Pancreas (tissue), 10 donors: ENCODE measurements at places on chromosomes 2 and 18. TPM values are rescaled to one million over a fixed set of nuclear protein-coding genes. Genes with fewer than 3 reads are reported as not detected.
A peak's percentile ranks its signal among the peaks of the same experiment; 100 is the strongest.

Gene DSG2
- 46.6 TPM for total RNA-seq

GRCh38 chr2:121159291-121160071, 125.5 kb downstream of the TFCP2L1 start:
- no peaks in the 10 kb centered on the region for H3K27me3 ChIP-seq
- no peak overlapping the region for H3K4me3 ChIP-seq
- no peak for DNase-seq
- no peak overlapping the region for H3K27ac ChIP-seq

DNA sequence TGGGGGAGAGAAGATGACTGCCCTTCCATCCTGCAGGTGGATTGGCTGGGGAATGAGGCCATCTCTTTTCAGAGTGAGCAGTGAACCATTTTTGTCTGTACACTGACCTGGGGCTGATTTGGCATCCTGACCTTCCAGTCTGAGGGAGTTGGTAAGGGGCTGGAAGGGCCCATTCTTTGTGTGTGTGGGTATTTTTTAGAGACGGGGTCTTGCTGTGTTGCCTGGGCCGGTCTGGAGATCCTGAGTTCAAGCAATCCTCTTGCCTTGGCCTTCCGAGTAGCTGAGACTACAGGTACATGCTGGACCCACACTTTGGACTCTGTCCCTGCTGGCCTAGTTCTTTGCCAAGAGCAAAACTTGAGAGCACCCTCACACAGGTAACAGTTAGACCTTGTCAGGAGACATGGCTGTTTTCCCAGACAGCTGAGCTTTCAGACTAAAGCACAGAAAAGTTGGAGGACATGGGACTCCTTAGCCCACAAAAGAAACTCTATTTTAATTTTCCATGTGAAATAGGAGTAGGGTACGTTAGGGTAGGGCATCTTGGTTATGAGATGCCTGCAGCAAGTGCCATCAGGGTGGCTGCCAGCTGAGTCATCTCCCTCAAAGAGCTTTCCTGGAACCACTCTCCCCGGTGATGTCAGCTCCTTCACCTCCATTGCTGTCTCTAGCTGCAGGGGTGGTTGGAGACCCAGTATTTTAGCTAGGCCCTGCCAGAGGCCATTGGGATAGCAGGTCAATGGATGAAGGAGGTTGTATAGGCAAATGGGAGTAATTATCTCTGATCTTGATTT, 60.7 kb downstream of the DGKD start:
- no peak for DNase-seq
- H3K27ac ChIP-seq: no peak overlapping the region
- H3K27me3 ChIP-seq: no peaks in the 10 kb centered on the region
- no peak overlapping the region for H3K4me3 ChIP-seq
- H3K4me1 ChIP-seq: peaks cover 22% of the 10 kb centered on the region

Gene LRRC30
- total RNA-seq: not detected

DNA sequence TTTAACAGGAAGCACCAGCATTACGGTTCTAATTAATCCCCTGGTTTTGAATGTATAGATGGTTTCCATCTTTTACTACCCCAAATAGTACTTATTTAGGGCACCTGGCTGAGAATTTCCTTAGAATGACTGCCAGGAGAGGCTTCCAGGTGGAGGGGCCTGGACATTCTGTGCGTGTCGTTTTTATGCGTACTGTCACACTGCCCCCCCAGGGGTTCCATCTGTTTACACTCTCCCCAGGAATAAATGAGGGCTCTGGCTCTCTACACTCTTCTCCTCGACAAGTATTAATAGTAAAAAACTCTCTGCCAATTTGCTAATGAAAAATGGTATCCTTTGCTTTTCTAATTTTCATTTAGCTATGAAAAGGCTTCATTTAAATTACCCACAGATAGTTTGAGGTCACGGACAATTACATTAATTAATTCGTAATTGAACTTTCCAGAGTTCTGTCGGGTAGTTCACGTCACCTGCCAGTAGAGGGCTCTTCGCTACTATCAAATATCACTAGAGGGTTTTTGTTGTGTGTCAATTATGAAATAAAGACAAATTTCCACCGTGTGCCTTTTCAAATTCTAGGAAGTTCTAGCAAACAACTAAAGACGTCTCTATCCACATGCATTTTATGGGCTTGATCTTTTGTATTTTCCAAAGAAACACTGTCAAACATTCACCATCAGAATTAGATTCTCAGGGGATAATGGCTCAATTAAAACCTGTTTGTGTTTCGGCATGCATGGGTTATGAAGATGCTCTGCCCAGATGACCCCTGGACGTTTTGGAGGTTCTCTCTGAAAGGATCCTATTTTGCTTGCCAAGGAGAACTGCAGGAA, 88.8 kb upstream of the ASB18 start:
- no peaks in the 10 kb centered on the region for H3K27me3 ChIP-seq
- H3K4me1 ChIP-seq: no peaks in the 10 kb centered on the region
- H3K36me3 ChIP-seq: no peaks in the 10 kb centered on the region
- H3K27ac ChIP-seq: no peak overlapping the region

DNA sequence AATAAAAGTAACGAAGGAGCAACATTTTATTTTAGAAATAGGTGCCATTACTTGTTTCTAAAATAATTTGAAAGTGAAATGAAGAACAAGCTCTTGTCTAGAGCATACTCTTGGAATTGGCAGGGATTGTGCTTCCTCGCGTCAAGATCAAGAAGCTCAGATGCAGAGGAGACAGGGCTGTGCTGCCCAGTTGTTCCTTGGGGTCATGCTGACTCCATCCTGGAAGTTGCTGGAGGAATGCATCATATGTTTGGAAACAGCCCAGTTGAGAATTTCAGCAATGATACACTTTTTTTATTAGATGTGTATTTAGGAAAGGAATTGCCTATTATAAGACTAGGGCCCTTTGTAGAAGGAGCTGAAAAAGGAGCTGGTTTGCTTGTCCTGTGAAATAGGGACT, 17.2 kb downstream of the LTBP1 start:
- H3K27ac ChIP-seq: no peak overlapping the region
- no peaks in the 10 kb centered on the region for H3K27me3 ChIP-seq
- no peak for DNase-seq
- no peaks in the 10 kb centered on the region for H3K36me3 ChIP-seq

DNA sequence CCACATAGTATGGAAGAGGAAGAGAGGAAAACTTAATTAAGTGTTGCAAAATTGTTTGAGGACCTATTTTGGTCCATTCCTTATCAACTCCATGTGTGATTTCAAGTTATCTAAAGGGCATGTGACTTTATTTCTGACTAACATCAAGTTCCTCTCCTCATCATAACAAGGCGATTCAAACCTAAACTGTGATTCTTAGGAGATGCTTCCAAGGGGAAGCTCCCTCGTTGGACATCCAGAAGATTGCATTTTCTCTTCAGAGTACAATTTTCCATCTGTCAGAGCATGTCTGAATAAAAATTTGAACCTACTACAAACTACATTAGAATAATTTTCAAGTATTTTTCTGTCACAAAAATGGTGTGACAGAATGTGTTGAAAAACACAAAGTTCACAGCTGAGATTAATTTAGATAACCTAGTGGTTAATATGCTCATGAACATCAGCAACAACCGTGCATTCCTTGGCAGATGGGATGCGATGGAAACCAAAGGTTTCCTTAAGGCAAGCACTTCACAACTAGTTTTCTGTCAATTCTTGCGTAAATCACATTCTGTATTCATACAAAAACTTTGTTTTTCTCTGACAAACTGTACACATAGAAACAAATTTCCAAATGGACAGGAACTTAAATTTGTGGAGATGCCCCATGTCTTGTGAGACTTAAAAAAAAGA, 4.2 kb downstream of the SFT2D3 start:
- peaks cover 16% of the 10 kb centered on the region for H3K4me1 ChIP-seq
- no peaks in the 10 kb centered on the region for H3K27me3 ChIP-seq
- no peak overlapping the region for H3K4me3 ChIP-seq
- H3K36me3 ChIP-seq: no peaks in the 10 kb centered on the region
- H3K27ac ChIP-seq: no peak overlapping the region

Gene HOXD13
- not detected for total RNA-seq

GRCh38 chr2:196286821-196287220, 115.4 kb upstream of the STK17B start:
- H3K4me1 ChIP-seq: peaks cover 14% of the 10 kb centered on the region
- no peak overlapping the region for H3K27ac ChIP-seq
- no peaks in the 10 kb centered on the region for H3K36me3 ChIP-seq
- DNase-seq: no peak
- H3K4me3 ChIP-seq: no peak overlapping the region

Gene SOS1
- 10.9 TPM for total RNA-seq

Gene RFTN2
- 1.6 TPM for total RNA-seq

Gene RBBP8
- 20.9 TPM for total RNA-seq

GRCh38 chr2:230443541-230443940, 27.5 kb downstream of the SP100 start:
- H3K27me3 ChIP-seq: no peaks in the 10 kb centered on the region
- no peaks in the 10 kb centered on the region for H3K36me3 ChIP-seq
- no peaks in the 10 kb centered on the region for H3K4me1 ChIP-seq
- no peak overlapping the region for H3K4me3 ChIP-seq
- no peak for DNase-seq

Gene HOXD12
- not detected for total RNA-seq

Gene MYO5B
- 15.2 TPM for total RNA-seq

Gene LRATD1
- 4.8 TPM for total RNA-seq

GRCh38 chr18:43271593-43272432, 5.5 kb downstream of the SYT4 start:
- H3K27me3 ChIP-seq: no peaks in the 10 kb centered on the region
- no peaks in the 10 kb centered on the region for H3K36me3 ChIP-seq
- no peaks in the 10 kb centered on the region for H3K4me1 ChIP-seq
- no peak overlapping the region for H3K27ac ChIP-seq
- H3K4me3 ChIP-seq: no peak overlapping the region

DNA sequence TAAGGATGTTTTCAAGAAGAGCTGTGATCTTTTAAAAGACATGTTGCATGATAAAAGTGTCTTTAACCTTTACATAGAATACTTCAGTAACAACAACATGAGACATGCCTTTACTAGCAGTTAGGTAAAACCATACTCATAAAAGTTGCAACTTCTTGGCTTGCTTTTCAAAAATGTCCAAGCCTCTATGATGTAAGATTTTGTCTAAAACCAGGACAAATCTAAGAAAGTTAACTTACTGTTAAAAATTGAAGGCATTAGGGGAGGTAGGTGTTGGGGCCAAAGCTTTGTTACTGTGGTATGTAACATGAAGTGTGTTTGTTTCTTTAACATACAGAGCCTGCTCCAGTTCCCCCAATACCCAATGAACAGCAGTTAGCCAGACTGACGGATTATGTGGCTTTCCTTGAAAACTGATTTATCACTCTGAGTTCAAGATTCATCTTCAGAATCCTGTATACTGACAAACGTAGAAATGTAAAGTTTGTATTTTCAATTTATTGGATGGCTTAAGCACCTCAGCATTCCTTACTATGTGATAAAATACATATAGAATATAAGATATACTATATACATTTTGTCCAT, 11.7 kb downstream of the COPS8 start:
- H3K27ac ChIP-seq: no peak overlapping the region
- no peaks in the 10 kb centered on the region for H3K27me3 ChIP-seq
- no peak overlapping the region for H3K4me3 ChIP-seq
- H3K4me1 ChIP-seq: no peaks in the 10 kb centered on the region
- no peak for DNase-seq

Gene USP34
- total RNA-seq: 30.0 TPM

DNA sequence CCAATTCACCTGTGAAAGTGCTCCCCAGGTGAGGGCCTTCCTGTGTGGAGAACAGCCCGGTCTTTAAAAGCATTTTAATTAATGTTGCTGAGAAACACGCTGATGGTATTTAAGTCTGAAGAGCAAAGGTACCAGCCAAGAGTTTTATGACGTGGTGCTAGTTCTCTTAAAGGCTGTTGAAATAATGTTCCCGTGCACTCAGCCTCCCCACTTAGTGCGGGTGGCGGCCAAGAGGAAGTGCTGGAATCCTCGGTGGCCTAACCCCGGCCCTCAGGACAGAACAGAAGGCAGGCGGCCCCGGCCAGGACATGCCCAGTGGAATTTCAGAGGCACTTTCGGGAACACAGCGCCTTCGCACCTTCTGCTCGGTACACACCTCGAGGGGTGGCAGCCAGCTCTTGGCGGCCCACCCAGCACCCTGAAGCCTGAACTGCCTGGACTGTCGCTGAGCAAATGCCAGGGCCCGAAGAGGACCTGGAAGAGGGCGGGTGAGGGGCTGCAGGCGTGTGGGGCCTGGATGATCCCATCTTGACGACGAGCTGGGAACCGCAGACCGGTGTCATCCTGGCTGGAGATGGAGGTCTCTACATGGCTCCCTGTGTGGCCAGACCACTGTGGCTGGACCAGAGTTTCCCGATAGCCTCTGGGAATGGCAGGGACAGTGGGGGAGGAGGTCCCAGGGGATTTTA, 142.9 kb downstream of the ASB1 start:
- no peak for DNase-seq
- no peak overlapping the region for H3K27ac ChIP-seq
- no peaks in the 10 kb centered on the region for H3K4me1 ChIP-seq
- no peak overlapping the region for H3K4me3 ChIP-seq
- no peaks in the 10 kb centered on the region for H3K27me3 ChIP-seq

Gene NPPC
- total RNA-seq: not detected

Gene MDH1B
- 0.47 TPM for total RNA-seq

Gene RFX8
- total RNA-seq: not detected

DNA sequence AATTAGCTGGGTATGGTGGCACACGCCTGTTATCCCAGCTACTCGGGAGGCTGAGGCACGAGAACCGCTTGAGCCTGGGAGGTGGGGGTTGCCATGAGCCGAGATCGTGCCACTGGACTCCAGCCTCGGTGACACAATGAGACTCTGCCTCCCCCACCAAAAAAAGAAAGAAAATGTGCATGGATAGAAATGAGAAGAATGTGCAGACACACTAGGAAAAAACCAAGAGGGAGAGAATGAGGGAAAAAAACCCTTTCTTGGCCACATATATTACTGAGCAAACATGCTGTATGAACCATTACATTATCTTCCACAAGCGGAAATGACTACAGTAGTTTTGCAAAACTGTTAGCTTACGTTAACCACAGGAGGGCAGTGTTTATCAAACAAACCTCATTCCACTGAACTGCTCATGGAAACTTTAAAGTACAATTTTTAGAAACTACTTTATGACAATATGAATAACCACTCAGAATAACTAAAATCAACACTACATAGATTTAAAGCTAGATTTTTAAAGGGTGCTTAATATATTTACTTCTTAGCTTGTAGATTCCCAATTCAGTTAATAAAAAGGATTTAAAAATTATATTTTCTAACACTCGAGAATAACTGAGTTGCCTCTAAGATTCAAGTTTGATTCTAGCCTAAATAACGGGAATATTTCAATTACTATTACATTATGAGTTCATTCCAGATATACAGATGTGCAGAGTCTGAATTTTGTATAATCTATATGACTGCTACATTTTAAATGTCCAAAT, 26.4 kb downstream of the ASXL2 start:
- H3K27ac ChIP-seq: no peak overlapping the region
- no peaks in the 10 kb centered on the region for H3K4me1 ChIP-seq
- H3K36me3 ChIP-seq: no peaks in the 10 kb centered on the region

GRCh38 chr2:25215948-25216679, 47.7 kb upstream of the POMC start:
- no peaks in the 10 kb centered on the region for H3K27me3 ChIP-seq
- no peaks in the 10 kb centered on the region for H3K36me3 ChIP-seq
- H3K27ac ChIP-seq: peak overlapping the region; percentile 60
- H3K4me1 ChIP-seq: peaks cover 5% of the 10 kb centered on the region
- H3K4me3 ChIP-seq: peak overlapping the region; percentile 50

GRCh38 chr2:237467447-237468179, 19.4 kb upstream of the MLPH start:
- DNase-seq: no peak
- no peaks in the 10 kb centered on the region for H3K4me1 ChIP-seq
- no peaks in the 10 kb centered on the region for H3K27me3 ChIP-seq
